ENCODE measurements at places on chromosomes 4 and X. TPM values are rescaled to one million over a fixed set of nuclear protein-coding genes. Genes with fewer than 3 reads are reported as not detected.

GRCh38 chrX:5958523-5958922 lies 270.1 kb downstream of the NLGN4X start:
- DNase-seq: no peak

GRCh38 chrX:132716006-132716405 lies 227.2 kb upstream of the MBNL3 start:
- no peak for DNase-seq

GRCh38 chr4:4524364-4524763 lies 17.5 kb downstream of the STX18 start:
- DNase-seq: no peak

GRCh38 chrX:19789376-19789775 lies 98.0 kb downstream of the SH3KBP1 start:
- no peak for DNase-seq

DNA sequence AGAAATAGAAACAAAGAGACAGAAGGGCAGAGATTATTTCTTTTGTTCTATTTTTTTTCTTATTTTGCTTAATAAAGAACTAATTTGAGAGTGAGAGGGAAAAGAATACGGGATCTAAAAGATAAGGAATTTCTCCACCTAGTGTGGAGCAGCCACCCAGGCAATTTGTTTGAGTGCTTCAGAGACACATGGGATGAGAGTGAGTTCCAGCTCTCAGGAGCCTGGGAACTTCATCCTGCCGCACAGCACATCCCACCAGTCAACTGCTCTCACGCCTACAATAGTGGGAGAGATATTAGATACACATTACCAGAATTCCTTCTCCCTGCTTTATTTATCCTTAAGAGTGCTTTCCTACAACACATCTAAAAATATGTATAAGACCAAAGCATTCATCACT lies 946.4 kb downstream of the PDHA2 start:
- no peak for DNase-seq

DNA sequence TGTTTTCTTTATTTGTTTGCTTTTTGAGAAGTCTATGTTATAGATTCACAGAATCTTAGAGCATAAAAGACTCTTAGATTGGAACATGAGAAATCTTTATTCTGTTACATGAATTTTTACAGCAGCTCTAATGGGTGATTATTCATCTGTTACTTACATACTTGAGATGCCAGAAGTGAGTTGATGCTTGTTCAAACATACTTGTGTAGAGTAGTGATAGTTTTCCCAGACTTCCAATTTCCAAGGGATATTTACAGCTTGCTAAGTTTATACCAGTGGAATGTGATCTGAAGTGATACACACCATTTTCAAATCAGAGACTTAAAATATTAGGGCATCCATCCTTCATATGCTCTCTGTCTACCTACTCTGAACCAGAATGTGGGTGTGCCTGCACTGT lies 252.9 kb upstream of the SMIM31 start:
- no peak for DNase-seq

GRCh38 chr4:44145868-44146267 lies 302.7 kb downstream of the KCTD8 start:
- DNase-seq: no peak

DNA sequence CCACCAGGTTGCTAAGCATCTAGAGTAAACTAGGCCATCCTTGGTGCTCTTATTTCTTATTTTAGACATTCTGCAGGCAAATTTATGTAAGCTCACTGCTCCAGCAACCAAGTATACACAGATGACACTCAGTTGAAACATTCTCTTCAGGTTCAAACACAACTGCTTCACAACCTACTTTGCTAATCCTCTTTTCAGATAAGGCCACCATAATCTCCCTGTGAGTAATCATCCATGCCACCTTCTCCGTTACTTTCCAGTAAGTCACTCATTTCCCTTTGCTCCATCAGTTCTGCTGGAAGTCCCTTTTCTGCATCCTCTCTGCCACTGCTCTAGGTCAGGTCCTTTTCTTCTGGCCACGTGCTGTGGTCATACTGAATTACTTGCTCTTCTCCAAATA lies 120.2 kb upstream of the WDFY3 start:
- DNase-seq: no peak

GRCh38 chrX:50613846-50614245 lies 143.2 kb upstream of the DGKK start:
- DNase-seq: no peak

GRCh38 chrX:11304829-11305228 lies 11.6 kb downstream of the AMELX start:
- no peak for DNase-seq

GRCh38 chrX:13419276-13419675 lies 99.4 kb upstream of the ATXN3L start:
- no peak for DNase-seq

DNA sequence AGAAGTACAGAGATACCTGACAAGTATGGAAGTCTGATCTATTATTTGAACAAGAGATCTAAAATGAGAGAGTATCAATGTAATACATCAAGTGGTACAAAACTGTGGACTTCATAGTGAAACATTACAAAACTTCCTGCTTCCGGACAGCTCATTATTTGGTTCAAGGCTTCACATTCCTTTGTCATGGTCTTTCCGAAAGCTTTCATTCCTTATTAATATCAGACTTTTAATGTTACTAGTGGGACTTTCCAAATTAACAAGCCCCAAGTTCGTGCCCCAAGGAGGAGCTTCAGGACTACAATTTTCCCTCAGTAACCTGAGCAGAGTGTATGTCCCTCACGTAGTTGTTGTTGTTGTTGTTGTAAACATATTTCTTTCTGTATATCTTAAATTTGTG lies 1.2 kb downstream of the CHIC2 start:
- peak; percentile 67 for DNase-seq

DNA sequence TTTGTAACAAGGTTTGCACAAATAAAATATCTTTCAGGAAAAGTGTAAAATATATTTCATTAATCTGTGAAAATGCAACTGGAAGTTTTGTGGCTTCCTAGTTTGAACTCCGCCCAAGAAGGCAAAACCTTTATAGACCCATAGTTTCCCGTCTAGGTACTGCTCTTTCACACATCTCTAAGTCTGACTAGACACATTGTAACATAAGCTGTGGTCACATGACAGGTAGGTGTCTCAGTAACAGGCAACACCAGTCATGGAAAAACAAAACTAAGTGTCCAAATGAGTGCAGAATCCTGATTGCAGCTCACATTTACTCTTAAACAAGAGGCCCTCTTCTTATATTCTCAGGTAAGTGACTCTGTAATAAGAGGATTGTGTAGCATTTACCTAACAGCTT lies 55.6 kb downstream of the SNCA start:
- no peak for DNase-seq

DNA sequence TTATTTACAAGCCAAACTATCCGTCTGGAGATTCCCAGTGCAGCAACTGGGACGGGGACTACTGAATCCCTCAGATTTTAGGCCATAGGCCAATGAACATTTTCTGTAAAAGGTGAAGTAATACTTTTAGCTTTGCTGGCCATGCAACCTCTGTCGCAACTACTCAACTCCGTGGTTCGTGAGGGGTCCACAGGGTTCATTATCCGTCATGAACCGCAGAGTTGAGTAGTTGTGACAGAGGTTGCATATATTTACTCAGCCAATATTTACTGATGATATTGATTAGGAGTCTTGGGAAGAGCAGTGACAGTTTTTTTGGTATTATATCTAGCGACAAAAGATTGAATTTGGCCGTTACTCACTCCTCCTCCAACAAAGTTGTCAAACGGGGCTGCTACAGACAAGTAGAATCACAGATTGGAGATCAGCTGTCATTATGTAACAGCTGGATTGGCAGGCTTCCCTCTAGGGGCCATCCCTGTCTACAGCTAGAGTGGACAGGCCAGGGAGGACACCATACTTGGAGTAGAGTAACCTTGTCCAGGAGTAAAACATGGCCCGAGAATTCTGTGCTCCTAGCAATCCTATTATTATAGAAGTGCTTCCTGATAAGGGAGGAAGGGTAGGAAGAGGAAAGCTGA lies 37.2 kb upstream of the CD38 start:
- no peak for DNase-seq

DNA sequence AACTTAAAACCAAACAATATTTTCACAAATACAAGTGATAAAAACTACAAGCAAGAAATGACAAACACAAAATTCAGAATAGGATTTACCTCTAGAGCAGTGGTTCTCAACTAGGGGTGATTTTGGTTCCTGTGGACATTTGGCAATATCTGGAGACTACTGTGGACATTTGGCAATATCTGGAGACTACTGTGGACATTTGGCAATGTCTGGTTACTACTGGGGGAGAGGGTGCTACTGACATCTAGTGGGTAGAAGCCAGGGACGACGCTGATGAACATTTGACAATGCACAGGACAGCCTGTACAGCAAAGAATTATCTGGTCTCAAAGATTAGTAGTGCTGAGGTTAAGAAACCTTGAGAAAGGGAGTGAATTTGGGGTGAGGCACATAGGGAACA lies 169.8 kb downstream of the CLCN4 start:
- DNase-seq: peak; percentile 39

- peak; percentile 36 for DNase-seq
Measured at GRCh38 chrX:150405006-150405405, 41.9 kb downstream of the MAMLD1 start.

DNA sequence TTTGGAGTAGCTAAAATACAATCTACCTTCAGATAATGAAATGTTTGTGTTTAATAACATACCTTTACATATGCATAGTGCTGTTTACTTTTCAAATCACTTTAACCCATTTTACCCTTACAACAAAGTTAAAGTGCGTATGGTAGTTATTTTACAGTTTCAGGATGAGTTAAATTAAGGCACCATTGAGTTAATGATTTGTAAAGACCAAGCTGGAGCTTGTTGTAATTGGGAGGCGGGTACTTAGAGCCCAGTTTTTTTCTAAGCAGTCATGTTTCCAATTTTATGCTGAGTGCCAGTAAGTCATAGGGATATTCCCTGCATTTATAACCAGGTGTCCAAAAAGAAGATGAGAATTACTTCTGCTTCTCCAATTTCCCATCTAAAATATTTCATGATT lies 84.2 kb upstream of the NRK start:
- DNase-seq: no peak

GRCh38 chrX:29318012-29318411 lies 730.8 kb downstream of the IL1RAPL1 start:
- peak; percentile 74 for DNase-seq

DNA sequence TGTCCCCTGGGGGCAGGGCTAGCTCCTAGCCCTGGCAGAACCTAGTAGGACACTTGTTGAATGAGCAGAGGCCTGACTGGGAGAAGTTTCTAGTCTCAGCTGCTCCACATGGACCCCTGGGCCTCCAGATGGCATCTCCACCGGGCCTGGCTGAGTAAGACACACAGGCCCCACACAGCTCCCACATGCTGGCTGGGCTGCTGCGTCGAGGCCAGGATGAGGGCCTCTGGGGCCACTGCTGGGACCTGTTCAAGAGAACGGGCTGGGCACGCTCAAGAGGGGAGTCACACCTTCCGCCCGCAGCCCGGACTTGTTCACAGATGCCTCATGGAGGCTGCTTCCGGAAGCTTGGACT lies 4.2 kb upstream of the HGFAC start:
- no peak for DNase-seq

- DNase-seq: peak; percentile 84
Measured at GRCh38 chr4:53306729-53307128, 59.1 kb downstream of the SCFD2 start.

GRCh38 chr4:163087805-163088204 lies 78.9 kb downstream of the NAF1 start:
- no peak for DNase-seq

- DNase-seq: no peak
Measured at GRCh38 chr4:105112274-105112673, 34.4 kb upstream of the TET2 start.

DNA sequence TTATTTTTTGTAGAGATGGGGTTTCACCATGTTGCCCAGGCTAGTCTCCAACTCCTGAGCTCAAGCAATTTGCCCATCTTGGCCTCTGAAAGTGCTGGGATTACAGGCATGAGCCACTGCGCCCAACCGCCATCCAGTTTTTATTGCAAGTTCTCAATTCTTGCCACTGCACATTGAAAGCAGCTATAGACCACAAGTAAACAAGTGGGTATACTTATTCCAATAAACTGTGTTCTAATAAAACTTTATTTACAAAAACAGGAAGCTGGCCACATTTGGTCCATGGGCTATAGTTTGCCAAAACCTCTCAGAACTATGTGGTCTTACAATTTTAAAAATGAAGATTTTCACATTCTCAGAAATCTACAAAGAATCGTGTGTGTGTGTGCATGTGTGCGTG lies 313.6 kb upstream of the RASGEF1B start:
- no peak for DNase-seq

DNA sequence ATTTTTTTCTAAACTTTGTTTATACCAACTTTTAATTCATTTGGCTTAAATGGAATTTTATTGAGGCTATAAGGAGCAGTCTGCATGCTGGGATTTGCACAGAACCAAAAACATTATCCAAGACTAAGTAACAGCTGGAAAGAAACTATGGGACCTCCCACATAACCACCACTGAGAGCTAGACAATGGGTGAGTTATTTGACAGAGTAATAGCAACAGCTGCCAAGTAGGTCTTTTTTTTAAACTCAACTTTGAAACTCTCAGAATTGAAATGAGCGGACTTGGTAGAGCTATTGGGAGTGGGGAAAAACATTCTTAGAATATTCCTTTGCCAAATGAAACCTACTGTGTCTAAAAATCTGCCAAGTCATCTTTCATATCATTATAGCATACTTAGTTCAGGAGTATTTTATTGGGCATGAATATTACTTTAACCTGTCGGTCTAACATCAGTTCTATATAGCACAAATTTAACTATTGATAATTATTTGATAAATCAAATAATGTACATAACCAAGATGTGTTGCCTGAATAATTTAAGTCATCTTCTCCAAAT lies 1428.0 kb downstream of the PCDH7 start:
- peak; percentile 84 for DNase-seq

DNA sequence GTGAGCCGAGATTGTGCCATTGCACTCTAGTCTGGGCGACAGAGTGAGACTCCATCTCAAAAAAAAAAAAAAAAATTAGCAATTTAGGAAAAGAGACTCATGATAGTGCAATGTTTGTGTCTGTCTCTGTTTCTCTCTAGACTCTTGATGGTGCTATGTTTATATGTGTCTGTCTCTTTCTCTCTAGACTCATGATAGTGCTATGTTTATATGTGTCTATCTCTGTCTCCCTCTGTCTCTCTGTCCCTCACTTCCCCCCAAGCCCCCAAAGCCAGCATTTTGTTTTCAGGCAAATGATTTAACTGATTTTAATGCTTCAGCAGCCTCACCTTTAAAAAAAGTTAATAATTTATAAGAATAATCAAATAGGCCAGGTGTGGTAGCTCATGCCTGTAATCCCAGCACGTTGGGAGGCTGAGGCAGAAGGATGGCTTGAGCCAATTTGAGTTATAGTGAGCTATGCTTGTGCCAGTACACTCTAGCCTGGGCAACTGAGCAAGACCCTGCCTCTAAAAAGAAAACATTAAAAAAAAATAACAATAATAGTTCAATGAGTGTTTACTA lies 6.9 kb downstream of the MOB1B start:
- no peak for DNase-seq

The KCNE5 gene
- total RNA-seq: 0.36 TPM

The ITIH6 gene
- not detected for total RNA-seq

The ADH7 gene
- total RNA-seq: not detected

The PF4V1 gene
- total RNA-seq: not detected

The COPS4 gene
- 37.5 TPM for total RNA-seq

The FOXO4 gene
- total RNA-seq: 4.2 TPM

The POU3F4 gene
- not detected for total RNA-seq

The CT45A2 gene
- not detected for total RNA-seq

The NPY2R gene
- not detected for total RNA-seq

The SMARCA1 gene
- total RNA-seq: 110 TPM

The APLN gene
- 0.54 TPM for total RNA-seq

The BTC gene
- total RNA-seq: not detected

The SERPINA7 gene
- not detected for total RNA-seq

Data from fibroblast of the aortic adventitia (primary cell).